ENCODE measurements at places on chromosomes 13 and 19.

- DNase-seq: peak; percentile 35
Measured at GRCh38 chr19:18483119-18483890, 38.6 kb downstream of the ELL start.

GRCh38 chr13:110045202-110045601, 258.8 kb upstream of the IRS2 start:
- peak; percentile 15 for DNase-seq

DNA sequence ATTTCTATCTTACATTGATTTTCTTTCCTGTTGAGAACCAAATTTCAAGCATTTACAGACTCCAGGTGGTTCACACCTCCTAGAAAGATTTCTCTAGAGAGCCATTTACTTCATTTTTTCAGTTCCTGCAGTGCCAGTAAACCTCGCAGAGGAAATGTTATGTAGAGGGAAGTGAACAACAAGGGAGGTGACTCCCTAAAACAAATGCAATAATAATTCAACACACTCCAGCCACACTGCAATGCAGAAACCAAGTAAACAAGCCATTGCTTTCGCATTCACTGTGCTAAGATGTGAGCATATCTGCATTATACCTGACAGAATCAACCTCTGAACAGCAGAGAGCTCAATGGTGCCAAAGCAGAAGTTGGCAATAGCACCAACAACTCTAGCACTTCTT, 215.1 kb downstream of the RBM26 start:
- peak; percentile 50 for DNase-seq

DNA sequence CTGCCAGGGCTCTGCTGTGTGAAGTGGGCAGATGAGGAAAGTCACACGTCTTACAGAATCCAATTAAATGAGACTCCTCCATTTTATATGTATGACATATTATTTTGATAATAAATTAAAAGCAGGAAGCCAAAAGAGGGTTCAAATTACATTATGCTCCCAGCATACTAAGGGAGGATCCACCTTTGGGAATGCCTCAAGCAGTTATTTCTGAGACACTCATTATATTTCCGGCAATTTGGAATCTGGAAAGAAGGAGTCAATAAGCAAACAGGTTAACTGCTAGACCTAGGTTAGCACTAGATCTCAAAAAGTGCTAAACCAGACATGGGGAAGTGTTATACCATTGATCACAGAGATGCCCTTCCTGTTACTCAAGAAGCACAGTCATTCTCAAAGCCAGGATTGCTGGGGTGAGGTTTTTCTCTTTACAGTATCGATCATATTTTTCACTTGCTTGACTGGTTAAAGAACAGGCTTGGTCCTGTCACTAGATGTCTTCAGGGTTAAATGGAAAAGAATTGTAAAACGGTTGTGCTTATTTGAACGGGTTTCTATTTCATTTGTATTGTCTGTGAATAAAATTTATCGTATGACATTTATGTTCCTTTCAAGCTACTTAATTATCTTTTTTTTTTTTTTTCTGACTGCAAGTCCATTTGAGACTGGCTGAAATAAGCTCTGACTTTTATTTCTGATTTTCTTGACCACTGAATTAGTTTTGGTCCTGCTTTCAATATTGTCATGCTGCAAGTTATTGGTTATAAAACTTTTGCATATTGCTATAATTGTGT, 523.2 kb downstream of the KLF12 start:
- DNase-seq: no peak

DNA sequence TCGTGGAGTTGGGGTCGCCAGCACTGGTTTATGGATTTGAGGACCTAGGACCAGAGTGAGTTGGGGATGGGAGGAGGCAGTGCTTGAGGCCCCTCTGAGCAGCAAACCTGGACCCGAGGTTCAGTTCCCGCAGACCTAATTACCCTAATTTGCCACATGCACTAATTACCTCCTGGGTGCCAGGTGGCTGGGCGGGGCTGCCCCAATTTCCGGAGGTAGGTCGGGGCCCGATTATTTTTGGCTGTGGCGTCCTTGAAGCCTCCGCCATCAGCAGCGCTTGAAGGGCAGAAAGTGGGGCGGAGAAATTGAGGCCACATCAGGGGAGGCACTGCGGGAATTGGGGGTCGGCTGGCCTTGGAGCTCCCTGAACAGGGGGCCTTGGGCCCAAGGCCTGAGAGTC, 5.9 kb upstream of the HOMER3 start:
- DNase-seq: no peak

- peak; percentile 43 for DNase-seq
Measured at GRCh38 chr19:3163230-3163886, 15.2 kb upstream of the S1PR4 start.

DNA sequence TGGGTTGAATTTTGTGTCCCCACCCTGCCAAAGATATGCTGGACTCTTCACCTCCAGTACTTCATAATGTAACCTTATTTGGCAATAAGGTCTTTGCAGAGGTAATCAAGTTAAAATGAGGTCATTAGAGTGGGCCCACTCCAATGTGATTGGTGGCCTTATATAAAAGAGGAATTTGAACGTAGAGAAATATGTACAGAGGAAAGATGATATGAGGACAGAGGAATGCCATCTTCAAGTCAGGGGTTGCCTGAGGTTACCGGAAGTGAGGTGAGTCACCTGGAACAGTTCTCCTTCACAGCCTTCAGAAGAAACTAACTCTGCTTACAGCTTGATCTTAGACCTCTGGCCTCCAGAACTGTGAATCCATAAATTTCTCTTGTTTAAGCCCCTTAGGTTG, 69.9 kb downstream of the GPC5 start:
- no peak for DNase-seq

Measured in MV-4-11 (cell line).